AG20443 (cell line): ENCODE measurements at places on chromosomes 3 and 15.

- no peak for DNase-seq
These were observed 3.6 kb upstream of the EIF4E3 start for GRCh38 chr3:71728632-71729342.

- no peak for DNase-seq
These were observed 279.0 kb downstream of the LPP start for GRCh38 chr3:188432802-188433520.

DNA sequence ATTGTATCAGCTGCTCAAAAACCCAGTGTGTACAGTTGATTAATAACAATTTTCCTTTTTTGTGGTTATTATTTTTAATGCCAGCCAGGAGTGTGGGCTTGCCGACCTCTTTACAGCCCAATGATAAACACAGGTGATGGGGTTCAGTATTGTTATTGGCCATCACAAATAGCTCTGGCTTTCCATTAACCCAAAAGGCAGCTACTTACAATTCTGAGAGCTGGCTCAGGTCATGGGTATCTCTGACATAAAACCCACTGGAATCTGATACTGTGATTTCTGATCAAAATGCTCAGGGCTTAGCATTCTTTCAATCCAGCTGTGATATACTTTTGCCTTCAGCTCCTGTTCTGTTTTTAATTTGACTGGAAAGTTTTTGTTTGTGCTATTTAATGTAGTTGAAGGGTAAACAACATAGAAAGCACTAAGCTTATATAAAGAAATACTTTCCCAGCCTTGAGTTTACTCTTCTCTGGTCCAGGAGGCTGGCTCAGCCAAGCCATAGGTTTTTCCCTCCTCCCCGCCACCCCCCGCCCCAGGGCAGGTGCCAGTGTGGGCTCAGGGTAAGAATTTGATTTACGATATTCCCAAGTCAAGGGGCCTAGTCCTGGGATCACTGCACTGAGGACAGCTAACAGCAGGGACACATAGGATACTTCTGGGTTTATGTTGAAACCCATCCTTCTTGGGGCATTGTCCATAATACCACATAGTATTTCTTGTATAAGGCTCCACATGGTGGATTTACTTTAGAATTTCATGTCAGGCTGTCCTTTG is 54.0 kb upstream of the MYZAP start:
- DNase-seq = no peak

DNA sequence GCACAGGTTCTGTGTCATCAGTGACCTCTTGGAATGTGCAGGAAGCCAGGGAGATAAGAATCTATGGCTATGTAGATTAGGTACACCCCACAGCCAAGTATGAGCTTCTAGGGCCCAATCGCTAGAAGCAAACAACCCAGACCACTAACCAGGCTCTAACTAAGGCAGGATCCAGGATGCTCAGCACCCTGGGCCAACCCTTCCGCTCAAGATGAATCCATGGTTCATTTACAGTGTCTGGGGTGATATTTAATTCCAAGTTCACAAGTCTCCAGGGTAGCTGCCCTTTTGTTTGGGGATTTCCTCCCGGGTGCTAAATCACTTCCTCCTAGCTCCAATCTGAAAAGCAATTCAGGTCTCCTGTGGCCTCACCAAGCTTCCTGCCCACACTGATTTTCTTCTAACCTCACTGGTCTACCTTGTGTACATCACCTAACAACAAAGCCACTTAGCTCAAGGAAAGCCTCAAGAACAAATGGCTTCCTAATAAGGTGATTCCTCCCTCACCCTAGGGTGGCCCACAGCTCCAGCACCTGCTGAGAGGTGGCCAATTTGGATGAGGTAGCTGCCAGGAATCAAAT is 2.4 kb downstream of the EHD4 start:
- no peak for DNase-seq

- DNase-seq = no peak
These were observed 5.9 kb downstream of the CAMK2N2 start for GRCh38 chr3:184255291-184256039.

DNA sequence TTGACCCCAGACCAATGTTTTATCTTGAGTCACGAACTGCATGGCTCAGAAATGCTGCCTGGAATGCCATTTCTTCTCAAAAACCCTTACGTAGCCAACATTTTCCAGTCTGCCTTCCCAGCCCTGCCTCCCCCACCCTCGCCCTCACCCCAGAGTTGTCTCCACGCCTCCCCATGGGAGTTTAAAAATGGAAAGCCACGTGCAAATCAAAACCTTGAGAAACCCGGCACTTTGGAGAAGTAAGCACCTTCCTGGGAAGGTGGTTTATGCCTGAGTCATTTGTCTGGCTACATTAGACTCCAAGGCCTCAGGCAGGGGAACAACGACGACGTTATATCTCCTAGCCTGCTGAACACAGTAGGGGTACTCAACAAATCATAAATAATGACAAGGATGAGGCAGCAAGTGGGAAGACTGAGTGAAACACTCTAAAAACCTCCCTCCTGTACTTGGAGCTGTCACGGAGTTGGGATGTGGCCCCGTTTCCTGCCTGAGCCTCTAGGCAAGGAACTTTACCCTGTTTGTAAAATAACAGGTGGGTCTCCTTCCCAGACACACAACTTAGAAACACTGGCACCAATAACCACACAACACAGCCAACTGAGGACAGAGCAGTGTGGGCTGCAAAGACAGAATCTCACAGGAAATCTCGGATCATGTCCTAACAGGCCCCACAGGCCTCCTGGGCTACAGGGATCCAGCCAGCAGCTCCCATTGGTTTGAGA is 179.1 kb downstream of the NTRK3 start:
- peak; percentile 23 for DNase-seq

DNA sequence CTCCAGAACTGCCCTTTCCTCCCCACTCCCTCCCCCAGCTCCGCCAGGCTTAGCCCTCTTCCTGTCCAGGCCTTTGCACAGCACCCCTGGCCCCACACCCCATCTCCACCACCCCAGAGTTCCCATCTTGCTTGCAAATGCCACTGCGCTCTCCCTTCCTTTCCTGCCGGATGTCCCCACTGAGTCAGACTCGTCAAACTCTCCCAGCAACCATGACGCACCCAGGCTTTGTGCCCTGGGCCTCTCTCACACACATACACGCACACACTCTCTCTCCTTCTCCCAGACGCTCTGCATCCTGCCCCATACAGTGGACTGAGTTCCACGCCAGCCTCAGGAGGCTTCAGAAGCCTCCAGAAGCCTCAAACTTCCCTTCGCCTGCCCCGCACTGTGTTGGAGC is 2.8 kb upstream of the CCDC9B start:
- peak; percentile 88 for DNase-seq

DNA sequence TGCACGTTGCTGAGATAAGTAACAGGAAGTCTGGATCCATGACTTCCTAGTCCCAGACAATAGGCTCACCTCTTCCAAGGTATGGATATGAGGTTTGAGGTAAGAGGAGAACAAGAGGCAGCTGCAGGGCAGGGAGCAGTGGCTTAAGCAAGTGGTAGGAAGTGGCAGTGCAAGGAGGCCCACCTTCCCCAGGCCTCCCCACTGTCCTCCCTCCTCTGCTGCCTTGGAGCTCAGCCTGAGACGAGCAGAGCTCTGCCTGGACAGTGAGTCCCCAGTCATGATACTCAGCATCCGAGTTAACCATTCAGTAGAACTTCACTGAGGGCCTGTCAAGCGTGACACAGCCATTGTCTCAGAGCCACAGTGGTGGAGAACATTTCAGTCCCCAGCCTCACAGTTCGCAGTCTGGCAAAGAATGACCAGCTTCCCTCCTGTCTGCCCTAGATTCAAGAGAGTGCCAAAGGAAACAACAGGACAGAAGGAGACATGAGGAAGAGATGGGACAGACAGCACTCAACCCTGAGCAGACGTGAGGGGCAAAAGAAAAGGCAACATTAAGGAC is 41.4 kb upstream of the BOC start:
- no peak for DNase-seq

- DNase-seq = peak; percentile 30
These were observed 73.6 kb upstream of the VGLL4 start for GRCh38 chr3:11717301-11717700.

DNA sequence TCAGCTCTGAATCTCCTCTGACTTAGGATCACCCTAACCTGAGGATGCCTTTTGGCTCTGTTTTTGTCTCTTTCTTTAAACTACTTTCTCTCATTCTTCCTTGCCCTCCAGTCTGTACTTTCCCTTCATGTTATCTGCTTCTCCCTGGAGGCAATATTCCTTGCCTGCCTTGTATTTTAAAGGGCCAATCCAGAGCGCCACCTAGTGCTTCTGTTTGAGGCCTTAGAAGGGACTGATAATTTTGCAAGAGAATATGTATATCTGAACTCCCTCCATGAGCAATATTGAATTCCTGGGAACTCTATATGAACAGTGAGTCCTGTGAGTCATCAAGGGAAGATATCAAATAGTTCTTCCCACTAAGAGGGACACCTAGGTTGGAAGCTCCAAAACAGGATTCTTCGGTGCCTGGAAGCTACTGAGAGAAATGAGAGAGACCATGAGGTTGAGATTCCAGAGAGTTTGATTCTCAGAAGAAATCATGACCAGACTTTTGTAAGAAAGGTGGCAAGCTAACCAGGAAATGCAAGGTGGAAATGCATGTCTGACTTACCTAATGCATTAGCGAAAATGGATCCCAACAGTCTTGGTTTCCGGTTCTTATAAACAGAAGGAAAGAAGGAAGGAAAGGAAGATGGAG is 203.8 kb upstream of the CD96 start:
- DNase-seq = peak; percentile 72

GRCh38 chr3:153023896-153024295 is 138.1 kb upstream of the RAP2B start:
- DNase-seq = no peak

GRCh38 chr3:159149131-159149530 is 347.3 kb downstream of the MFSD1 start:
- DNase-seq = no peak

DNA sequence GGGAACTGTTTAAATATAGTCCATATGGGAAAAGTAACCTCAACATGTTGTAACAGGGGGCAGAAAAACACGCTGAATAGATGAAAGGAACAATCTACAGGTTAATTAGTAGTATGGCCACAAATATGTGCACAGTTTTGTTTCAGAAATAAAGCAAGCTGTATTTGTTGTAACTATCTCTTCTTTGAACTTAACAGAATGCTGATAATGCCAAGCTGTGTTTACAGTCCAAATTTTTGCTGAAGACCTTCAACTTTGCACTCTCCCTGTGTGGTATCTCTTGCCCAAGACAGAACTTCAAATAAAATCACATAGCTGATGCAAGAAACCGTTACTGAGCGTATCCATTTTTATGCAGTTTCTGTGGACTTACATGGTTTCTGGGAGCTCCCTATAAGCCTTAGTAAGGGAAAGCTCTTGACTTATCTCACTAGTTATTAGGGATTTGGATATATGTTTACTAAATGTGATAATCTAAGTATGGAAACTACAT is 425.4 kb upstream of the TPRG1 start:
- DNase-seq = no peak

- peak; percentile 45 for DNase-seq
These were observed 479.4 kb downstream of the FOXP1 start for GRCh38 chr3:71104121-71104541.

DNA sequence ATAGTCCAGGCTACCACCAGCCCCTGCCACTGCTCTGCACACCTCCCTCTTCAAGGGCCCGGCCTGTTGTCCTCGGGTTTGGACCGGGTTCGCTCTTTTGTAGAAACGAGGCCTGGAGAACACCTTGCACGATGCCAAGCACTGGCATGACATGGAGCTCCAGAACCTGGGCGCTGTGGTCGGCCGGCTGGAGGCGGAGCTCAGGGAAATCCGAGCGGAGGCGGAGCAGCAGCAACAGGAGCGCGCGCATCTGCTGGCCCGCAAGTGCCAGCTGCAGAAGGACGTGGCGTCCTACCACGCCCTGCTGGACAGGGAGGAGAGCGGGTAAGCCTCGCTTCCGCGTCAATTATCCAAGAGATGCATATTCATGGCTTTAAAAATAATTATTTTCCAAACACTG is 72.4 kb downstream of the BFSP2 start:
- peak; percentile 76 for DNase-seq

DNA sequence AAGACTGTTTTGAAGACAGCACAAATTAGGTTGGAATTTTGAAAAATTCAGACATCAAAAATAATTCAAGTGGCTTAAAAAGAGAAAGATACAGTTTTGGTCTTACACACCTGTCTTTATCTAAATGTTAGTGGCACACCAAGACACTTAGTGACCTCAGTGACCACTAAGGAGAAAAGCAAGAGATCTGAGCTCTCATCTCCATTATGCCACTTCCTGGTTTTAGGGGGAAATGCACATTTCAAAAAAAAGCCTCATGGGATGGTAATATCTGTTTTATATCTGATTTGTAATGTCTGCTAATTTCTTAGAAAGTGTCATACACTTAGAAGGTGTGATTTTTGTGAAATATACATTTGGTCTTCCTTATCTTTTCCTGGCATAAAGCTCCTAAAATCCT is 16.4 kb downstream of the IL12A start:
- no peak for DNase-seq

GRCh38 chr15:41115161-41115651 is 874 bp downstream of the INO80 start:
- peak; percentile 26 for DNase-seq

- DNase-seq = peak; percentile 26
These were observed 1.1 kb downstream of the KCNH8 start for GRCh38 chr3:19149368-19149767.

DNA sequence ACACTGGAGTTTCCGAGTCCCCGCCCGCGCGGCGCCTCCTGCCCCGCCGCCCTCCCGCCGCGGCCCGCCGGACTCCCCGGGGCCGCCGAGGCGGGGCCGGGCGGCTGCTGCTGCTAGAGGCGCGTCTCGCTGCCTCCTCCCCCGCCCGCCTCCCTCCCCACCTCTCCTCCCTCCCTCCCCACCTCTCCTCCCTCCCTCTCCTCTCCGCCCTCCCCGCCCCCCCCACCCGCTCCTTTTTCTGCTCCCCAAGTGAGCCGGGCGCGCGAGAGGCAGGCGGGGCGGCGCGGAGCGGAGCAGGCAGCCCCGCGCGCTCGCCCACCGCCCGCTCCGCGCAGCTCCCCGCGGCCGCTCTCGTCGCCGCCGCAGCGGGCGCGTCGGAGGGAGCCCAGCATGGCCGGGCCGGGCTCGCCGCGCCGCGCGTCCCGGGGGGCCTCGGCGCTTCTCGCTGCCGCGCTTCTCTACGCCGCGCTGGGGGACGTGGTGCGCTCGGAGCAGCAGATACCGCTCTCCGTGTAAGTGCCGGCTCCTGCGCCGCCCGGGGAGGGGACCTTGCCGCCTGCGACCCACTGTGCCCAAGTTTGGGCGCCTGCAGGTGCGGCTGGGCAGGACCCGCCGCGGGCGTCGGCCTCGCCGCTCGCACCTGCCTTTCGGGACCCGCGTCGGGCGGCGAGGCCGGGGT is at the start of gene CACNA2D3:
TSS of gene CACNA2D3 (plus strand) at position 229 of the 679 bp plus-strand sequence.
- DNase-seq = peak; percentile 67

DNA sequence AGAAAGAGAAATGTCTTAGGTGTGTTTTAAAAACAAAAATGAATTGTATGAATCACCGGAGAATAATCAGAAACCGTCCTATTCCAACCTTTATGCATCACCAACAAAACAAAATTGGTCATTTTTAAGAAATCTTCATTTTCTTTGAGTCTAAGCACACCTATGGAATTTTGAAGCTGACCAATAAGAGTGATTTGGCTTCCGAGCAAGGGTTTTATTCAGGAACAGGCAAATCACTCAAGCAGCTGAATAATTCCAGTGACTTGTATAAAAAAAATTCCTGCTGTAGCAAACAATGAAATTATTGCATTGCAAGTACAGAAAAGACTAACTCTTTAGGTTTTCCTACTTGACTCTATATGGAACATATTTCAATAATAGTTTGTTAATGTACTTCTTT is 83.8 kb upstream of the FNDC3B start:
- no peak for DNase-seq
